ENCODE measurements at places on chromosomes 3 and 15.

- DNase-seq, result no peak
Observed at GRCh38 chr15:93247466-93248121, 158.6 kb upstream of the RGMA start.

DNA sequence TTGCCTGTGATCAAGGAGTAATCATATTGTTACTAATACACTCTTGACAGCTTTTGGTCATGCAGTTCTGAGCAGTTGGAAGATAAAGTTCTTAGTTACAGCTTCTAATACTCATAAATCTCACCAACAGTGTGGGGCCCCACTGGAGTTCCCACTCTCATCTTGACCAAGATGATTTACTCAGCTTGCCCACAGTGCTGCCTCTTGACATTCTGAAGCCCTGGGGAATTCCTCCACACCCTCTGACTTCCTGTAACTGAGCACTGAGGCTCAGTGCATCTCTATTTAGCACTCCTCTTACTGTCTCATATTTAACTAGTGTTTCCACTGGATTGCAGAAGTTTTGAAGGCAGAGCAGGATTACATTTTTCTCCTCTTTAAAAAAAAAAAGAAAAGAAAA is 1.9 kb upstream of the ARL6IP5 start:
- peak; percentile 70 for DNase-seq

DNA sequence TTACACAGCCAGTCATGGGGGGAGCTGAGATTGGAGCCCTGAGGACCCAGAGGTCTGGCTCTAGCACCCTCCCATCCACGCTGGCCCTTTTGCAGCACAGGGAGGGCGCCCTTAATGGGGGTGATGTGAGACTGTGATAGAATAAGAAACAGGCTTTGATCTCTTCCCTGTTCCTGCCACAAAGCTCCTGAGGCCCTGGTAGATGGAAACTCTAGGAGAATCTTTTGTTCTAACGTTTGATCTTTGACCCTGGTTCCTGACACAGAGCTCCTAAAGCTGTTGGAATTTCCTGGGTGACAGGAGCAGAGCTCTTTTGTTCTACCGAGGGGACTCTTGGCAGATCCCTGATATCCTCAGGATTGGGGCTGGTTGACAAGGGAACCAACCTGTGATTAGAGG is 1.2 kb upstream of the UROC1 start:
- DNase-seq, result no peak

DNA sequence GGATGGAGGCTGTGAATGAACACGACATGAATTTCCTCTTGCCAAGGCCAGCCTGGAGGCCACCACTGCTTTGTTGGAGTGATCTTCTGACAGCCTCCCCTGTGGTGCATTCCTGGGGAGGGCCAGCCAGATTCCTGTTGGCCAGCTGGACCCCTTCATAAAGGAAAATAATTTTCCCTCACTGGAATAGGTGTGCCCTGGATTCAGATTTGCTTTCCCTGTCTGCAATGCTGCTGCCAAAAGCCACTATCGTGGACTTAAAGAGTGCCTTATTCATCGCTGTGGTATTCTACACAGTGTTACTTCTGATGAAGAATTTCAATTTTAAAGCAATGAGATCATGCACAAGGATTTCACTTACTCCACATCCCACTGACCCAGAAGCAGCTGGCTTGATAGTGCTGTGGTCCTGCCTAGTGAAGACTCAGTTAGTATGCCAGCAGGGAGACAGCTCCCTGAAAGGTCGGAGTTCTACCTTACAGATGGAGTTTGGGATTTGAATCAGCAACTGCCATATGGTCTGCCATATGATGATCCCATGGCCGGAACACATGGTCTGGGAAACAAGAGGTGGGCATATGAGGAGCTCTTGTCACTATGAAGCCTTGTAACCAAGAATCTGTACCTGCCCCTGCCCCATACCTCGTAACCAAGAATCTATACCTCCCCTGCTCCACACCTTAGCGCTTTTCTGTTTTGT is 145.2 kb downstream of the KLF13 start:
- DNase-seq, result no peak

DNA sequence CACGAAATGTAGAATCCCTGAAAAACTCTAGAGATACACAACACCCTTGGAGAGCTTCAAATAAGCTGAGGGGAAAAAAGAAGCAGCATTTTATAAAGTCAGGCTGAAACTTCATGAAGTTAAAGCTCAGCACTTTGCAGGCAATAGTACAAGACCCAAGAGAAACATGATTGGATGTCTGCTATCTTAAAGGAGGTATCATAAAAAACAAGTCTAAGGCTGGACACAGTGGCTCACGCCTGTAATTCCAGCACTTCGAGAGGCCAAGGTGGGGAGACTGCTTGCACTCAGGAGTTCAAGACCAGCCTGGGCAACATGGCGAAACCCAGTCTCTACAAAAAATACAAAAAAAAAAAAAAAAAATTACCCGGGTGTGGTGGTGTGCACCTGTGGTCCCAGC is 42.9 kb downstream of the NPTN start:
- no peak for DNase-seq

- no peak for DNase-seq
Observed at GRCh38 chr15:90287946-90288345, 22.5 kb downstream of the NGRN start.

DNA sequence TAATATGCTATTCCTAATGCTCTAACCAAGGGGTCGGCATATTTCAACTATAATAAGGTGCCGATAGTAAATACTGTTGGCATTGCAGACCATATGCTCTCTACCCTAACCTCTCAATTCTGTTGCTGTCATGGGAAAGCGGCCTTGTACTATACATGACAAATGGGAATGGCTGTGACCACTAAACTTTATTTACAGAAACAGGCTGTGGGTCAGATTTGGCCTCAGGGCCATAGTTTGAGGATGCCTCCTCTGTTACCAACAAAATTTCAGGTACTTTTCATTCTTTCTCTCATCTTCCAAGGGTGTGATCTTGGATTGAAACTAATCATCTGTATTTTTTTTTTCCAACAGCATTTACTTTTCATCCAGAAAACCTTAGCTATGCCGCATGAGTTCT is 242.0 kb downstream of the MAGI1 start:
- no peak for DNase-seq

DNA sequence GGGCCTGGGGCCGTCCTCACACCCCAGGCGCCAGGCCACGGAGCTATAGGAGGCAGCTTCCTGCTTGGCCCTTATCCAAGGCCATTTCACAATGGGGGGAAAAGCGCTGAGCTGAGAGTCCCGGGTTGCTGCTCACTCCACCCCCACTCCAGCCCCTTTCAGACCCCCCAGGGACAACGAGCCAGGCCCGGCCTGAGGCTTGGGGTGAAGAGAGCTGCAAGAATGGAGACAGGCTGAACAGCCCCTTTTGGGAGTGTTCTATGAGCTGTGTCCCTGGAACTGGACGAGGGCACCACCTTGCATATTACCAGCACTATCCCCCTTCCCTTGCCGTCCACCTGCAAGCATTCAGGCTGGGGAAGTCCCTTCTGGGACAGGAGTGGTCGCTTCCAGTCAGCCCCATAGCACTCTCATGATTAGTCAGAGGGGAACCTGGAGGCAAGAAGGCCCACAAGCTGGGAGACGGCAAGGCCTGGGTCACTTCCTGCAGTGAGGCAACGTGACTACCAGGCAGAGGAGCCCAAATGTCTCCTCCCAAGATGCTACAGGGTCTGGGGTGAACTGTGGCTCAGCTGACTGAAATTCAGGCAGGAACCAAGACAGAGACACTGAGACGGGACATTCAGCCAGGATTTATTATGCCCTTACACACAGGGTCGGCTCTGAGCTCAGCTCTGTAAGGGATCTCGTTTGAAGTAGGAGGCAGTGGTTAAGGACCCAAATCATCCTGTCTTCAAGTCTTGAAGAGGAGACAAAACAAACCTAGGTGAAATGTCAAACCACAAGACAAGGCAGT is 8.6 kb upstream of the SRP14 start:
- DNase-seq, result peak; percentile 79

DNA sequence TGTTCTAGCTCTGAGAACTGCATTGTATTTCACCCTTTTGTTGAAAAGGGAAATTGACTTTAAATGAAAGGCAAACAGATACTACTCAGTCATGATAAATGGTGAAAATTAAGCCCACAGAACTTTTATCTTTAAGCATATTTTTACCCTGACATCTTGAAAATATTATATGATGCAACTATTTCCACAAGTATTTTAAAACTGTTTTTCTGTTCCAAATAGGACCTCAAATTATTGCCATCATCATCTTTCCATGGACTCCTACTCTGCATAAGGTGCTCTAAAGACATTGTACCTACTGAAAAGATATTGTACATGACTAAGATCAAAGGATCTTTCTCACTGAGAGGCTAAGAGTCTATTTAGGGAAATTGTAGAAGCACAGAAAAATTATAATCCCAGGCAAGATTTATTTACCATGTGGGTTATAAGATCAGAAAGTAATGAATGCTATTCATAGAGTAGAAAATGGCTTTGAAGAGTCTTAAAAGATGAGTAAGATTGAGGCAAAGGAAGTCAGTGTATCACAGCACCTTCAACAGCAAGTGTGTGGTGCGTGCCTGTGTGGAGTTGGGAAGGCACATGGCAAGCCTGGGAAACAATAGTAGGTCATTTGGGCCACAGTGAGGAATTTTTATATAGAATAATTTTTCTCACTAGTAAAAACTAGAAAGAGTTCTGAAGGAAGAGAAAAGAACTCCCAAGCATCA is 68.8 kb downstream of the VGLL3 start:
- no peak for DNase-seq

- DNase-seq, result no peak
Observed at GRCh38 chr3:124881976-124882697, 5.0 kb downstream of the ITGB5 start.

DNA sequence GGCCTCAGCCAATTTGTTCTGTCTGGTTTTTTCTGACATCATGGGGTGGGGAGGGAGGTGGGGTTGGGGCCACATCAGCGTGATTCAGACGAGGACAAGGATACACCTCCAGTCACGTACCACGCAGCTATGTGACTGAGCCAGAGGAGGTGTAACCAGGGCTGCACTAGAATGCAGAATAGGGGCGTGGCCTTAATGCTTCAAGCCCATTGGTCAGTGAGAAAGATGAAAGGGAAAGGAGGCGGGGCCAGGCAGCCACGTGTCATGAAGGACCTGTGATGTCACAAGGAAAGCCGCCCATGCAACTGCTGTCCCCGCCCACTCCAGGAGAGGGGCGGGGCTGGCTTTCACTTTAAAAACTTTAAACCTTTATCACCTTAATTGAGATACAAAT is at the start of gene GOLGA6L2:
Gene GOLGA6L2, minus strand, starts transcription at position 137 of the 394 bp plus-strand sequence. Its CDS starts 62 bp downstream, at position 75.
- DNase-seq, result no peak

GRCh38 chr3:117893638-117894037 is 1141.0 kb downstream of the IGSF11 start:
- no peak for DNase-seq

- peak; percentile 3 for DNase-seq
Observed at GRCh38 chr3:156859578-156859977, 33.4 kb downstream of the LEKR1 start.

DNA sequence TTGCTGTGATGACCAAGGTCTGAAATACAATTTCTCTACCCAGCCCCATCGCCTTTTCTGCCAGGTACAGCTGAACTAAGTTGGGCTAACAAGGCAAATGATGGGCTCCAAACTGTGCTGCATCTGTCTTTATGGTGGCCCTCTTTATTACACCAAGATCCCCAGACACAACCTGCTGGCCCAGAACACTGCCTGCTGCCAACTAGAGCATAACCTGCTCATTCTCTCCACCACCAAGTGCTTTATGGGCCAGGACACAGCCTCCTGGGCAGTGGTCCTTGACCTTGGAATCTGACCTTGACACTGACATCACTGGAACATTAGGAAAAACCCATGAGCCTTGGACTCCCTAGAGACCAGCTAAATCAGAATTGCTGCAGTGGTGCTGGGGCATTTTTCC is 3.3 kb downstream of the LINS1 start:
- DNase-seq, result no peak

DNA sequence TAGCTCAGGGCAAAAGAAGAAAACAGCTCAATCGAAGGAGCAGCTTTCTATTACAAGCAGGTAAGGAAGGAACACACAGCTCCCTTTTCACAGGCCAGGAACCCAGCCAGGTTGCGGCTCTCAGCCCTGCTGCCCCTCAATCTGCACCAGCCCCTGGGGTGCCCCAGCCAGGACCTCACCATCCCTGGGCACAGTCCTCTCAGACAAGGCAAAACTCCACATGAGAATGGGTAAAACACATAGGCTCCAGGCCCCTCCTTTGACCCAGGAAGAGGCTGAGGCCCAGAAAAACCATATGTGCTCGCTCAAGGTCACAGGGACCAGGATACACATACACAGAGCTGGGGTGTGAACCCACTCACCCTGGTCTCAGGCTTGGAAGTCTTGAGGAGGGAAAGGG is 178.7 kb upstream of the TLE3 start:
- DNase-seq, result no peak

DNA sequence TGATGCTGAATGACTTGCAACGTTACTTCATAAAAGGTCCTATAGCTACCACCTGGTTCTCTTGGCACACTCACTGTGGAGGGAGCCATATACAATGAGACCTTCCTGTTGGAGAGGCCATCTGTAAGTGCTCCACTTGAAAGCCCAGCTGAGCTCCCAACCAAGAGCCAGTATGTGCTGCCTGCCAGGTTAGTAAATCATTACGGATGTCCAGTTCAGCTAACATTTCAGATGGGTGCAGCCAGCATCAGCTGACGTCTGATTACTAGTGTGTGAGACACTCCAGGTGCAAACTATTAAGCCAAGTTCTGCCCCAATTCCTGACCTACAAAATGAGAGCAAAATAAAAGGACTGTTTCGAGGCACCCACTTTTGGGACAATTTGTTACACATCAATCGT is 274.4 kb upstream of the ROBO2 start:
- DNase-seq, result no peak

DNA sequence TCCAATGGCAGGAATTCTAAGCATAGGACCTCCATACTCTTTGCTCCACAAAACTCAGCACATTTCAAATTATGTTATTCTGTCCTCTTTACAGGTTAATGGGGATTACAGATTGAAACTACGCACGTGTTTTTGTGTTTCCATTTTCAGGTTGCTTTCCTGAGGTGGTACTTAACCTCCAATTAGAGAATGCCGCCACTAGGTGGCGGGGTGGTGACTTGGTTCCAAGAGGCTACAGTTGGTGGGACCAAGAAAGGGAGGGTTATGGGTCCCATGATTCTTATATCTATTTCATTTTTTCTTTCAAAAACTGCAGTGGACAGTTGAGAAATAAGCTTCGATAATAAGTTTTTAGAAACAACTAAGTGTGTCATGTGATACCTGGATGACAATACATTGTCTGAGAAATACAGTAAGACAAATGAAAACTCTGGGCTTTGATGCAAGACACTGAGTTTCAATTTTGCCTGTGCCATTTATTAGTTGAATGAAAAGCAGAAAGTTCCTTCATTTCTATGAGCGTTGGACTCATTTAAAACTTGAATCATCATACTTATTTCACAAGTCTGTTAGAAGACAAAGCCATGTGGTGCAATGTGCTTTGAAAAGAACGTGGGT is 539.0 kb downstream of the FGF12 start:
- peak; percentile 62 for DNase-seq

DNA sequence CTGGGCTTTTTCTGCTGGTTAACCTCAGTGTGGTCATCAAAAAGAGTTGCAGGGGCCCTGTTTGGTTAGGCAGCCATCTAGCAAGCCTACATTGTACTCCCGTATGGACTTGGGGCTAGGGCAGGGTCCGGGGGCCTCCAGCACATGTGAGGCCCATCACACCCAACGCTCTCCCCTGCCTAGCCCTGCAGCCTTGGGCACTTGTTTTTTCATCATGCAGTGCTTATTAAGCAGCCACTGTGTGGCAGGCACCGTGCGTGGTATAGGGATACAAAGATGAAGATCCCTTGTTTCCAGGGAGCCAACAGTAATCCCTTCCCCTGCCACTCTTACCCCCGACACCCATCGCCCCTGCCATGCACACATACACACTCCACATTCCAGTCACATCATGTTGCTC is 14.2 kb downstream of the MRAS start:
- DNase-seq, result no peak

- no peak for DNase-seq
Observed at GRCh38 chr15:29364426-29365078, 94.9 kb upstream of the NSMCE3 start.
